ENCODE measurements at places on chromosomes 16 and 17. TPM values are rescaled to one million over a fixed set of nuclear protein-coding genes. Genes with fewer than 3 reads are reported as not detected.

Gene CACNG1
- total RNA-seq, result not detected

Gene LSM12
- 14.4 TPM for total RNA-seq

Gene CHST5
- 0.19 TPM for total RNA-seq

Gene ABCA6
- 21.1 TPM for total RNA-seq

Gene UTP4
- 10.0 TPM for total RNA-seq

Gene KRT28
- not detected for total RNA-seq

Gene CLEC19A
- not detected for total RNA-seq

Gene OTOP2
- total RNA-seq, result not detected

Gene CTRB2
- total RNA-seq, result not detected

Gene TSPOAP1
- not detected for total RNA-seq

Gene PTGES3L
- 0.16 TPM for total RNA-seq
